ENCODE measurements at places on chromosomes 3 and 15. TPM values are rescaled to one million over a fixed set of nuclear protein-coding genes. Genes with fewer than 3 reads are reported as not detected.

The FBXO40 gene
- total RNA-seq, result not detected

The LMAN1L gene
- total RNA-seq, result not detected

The COLQ gene
- not detected for total RNA-seq

The DUOX1 gene
- 0.35 TPM for total RNA-seq

The GASK1A gene
- total RNA-seq, result 0.87 TPM

The TCF12 gene
- 87.6 TPM for total RNA-seq

The LPCAT4 gene
- total RNA-seq, result 12.6 TPM

The LDHAL6B gene
- not detected for total RNA-seq

The MNS1 gene
- total RNA-seq, result 0.35 TPM

The IREB2 gene
- total RNA-seq, result 70.2 TPM

The PRKCI gene
- total RNA-seq, result 167 TPM

The CADPS gene
- total RNA-seq, result not detected

The CAMKV gene
- not detected for total RNA-seq

The AGBL1 gene
- not detected for total RNA-seq

The P2RY12 gene
- total RNA-seq, result not detected

The GOLGA8B gene
- 8.3 TPM for total RNA-seq

The TRH gene
- not detected for total RNA-seq

The RTP3 gene
- total RNA-seq, result not detected

The TNFSF10 gene
- 398 TPM for total RNA-seq

The DZIP3 gene
- total RNA-seq, result 15.4 TPM

The LYZL4 gene
- total RNA-seq, result not detected

The BFSP2 gene
- not detected for total RNA-seq

The SKOR1 gene
- 0.10 TPM for total RNA-seq

The AMT gene
- 0.52 TPM for total RNA-seq

The FGF12 gene
- 1.6 TPM for total RNA-seq

The LOXL1 gene
- 70.7 TPM for total RNA-seq

The FEZF2 gene
- total RNA-seq, result not detected

The ARHGEF26 gene
- 0.80 TPM for total RNA-seq

The PLSCR2 gene
- 1.4 TPM for total RNA-seq

The INSYN1 gene
- under 0.01 TPM for total RNA-seq

The UCN2 gene
- 4.0 TPM for total RNA-seq

The INKA1 gene
- total RNA-seq, result 0.17 TPM

The TUSC2 gene
- 16.0 TPM for total RNA-seq

The SI gene
- not detected for total RNA-seq

The C3orf49 gene
- total RNA-seq, result not detected

The IL17RB gene
- total RNA-seq, result 1.4 TPM

The CDHR4 gene
- total RNA-seq, result not detected

The PSTPIP1 gene
- not detected for total RNA-seq

The RYR3 gene
- total RNA-seq, result 0.35 TPM

The PAK6 gene
- 6.1 TPM for total RNA-seq

The HDC gene
- not detected for total RNA-seq

The BSN gene
- total RNA-seq, result not detected

The JMJD7 gene
- 6.6 TPM for total RNA-seq

The AVEN gene
- 27.3 TPM for total RNA-seq

The CAND2 gene
- 2.7 TPM for total RNA-seq

The NPAP1 gene
- not detected for total RNA-seq

The SLCO2A1 gene
- total RNA-seq, result 0.69 TPM

The NOX5 gene
- total RNA-seq, result not detected

The BCHE gene
- 1.9 TPM for total RNA-seq

The C3orf18 gene
- 7.3 TPM for total RNA-seq

All from renal cortical epithelial cell (primary cell).